LoVo (cell line): ENCODE measurements at places on chromosomes 16 and 17.

GRCh38 chr16:27242868-27243590, 25.5 kb downstream of the NSMCE1 start:
- no peak for DNase-seq

DNA sequence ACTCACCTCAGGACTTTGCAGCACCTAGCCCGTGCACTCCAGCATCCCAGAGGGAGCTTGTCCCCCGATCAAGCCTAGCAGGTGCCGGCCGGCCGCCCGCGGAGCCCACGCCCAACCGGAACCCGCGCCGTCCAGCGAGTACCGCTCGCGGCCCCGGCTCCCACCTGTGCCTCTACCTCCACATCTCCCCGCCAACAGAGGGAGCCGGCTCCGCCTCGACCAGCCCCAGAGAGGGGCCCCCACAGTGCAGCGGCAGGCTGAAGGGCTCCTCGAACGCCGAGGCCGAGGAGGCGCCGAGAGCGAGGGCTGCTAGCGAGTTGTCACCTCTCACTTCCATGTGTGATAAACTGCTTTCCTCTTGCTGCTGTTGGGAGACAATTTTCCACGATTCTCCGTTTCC, 41.1 kb upstream of the DHRS7B start:
- DNase-seq, result no peak

- DNase-seq, result no peak
Measured at GRCh38 chr17:31678431-31678830, 180.6 kb downstream of the COPRS start.

DNA sequence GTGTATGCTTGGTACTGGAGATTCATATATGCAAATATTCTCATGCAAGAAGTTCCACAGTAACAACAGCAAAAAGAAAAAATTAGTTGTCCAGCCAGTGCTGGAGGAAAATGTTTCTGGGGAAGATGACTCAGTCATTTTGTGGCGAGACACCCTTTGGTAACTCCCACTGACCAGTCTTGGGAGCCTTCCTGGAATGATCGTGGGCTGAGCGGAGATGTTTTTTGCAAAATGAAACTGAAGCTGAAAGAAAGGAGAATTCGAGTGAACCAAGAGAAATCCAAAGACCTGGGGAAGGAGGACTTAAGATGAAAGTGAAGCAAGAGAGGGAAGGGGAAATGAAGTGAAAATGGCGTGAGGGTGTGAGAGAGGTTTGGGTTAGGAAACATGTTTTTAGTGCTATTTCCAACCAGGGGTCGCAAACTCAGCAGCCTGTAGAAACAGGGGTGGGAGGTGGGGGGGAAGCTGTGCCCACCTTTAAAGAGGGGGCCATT, 5.2 kb downstream of the ITPRIPL2 start:
- DNase-seq, result no peak

DNA sequence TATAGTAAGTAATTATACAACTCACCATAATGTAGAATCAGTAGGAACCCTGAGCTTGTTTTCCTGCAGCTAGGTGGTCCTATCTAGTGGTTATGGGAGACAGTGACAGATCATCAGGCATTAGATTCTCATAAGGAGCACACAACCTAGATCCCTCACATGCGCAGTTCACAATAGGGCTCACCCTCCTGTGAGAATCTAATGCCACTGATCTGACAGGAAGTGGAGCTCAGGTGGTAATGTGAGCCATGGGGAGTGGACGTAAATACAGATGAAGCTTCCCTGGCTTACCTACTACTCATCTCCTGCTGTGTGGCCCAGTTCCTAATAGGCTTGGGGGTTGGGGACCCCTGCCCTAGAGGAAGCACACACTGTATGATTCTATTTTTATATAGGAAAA, 21.8 kb upstream of the ZNF469 start:
- DNase-seq, result no peak

- peak; percentile 46 for DNase-seq
Measured at GRCh38 chr17:2244545-2245525, 58.8 kb downstream of the SMG6 start.
